Ecto neural progenitor cell (in vitro differentiated cells): ENCODE measurements at places on chromosomes 1 and 21.

DNA sequence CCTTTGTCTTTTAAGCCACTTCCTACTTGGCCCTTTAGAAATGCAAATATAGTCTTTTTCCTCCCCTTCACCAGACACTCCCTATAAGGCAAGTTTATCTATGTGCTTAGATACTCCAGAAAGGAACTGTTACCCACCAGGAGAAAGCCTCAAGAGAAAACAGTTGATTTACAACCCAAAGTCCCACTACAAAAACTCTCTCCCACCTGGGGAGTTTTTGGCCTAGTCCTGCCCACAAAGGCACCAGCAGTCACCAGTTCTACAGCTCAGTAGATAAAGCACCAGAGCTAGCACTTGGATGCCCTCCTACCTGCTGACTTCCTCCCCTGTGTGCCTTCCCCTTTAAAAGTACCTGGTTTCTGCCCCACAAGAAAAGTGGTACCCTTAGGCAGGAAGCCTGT, 27.7 kb upstream of the HAO2 start:
- DNase-seq = no peak

DNA sequence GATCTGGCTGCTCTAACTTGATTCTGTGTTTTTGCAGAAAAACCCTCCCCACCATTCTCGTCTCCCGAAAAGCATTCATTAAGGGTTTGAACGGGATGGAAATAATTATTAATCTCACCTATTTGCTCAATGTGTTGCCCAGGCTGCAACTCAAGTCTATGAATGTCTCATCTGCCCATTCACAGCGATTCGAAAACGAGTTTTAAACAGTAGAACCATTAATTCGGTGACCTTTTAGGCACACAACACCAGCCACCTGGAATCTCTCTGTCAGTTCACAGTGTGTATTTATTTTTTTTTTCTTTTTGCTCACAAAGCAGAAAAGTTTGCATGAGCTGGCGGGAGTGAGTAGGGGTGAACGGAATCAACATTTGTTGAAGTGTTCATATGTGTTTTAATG, 764.7 kb upstream of the TPTE start:
- DNase-seq = peak; percentile 14

DNA sequence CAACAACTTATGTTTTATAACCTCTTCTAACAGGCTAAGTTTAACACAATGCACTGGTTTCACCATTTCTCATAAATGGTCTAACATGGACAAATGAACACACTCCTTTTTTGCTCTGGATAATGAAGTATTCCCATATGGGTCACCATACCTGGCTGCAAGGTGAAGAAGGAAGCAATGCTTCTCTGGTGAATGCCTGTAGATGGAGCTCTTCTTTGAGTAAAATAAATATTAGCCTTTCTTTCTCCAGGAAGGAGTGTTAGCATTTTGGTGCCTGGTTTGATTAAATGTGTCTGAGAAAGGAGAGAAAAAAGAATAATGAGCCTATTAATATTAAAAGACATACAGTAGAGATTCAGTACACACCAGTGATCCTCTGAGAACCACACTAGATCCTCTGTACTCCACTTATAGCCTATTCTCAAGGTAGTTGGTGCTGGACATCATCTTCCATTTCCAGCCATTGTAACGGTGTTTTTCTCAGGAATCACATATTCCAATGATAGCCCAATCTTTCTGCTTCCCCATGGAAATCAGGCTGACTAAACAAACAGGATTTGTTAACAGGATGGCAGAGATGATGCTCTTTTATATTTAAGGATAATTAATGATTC, 17.6 kb downstream of the MTFR1L start:
- no peak for DNase-seq

GRCh38 chr21:38734646-38735365, 70.9 kb upstream of the ETS2 start:
- no peak for DNase-seq

GRCh38 chr1:198681252-198681651, 42.4 kb downstream of the PTPRC start:
- DNase-seq = no peak

DNA sequence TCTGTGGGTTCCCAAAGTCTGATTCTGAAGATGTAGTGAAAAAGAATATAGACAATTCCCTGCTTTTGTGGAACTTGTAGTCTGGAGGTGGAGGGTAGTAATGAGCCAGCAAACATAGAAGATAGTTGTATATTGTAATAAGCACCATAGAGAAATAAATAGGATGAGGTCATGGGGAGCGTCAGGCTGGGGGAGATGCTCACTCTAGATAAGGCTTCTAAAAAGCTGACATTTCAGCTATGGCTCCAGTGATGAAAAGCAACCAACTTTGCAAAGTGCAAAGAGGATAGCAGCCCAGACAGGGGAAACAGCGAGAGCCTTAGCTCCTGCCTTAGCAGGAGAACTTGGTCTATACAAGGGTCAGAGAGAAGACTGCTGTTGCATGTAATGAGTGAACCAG, 98.0 kb upstream of the RALGPS2 start:
- no peak for DNase-seq

DNA sequence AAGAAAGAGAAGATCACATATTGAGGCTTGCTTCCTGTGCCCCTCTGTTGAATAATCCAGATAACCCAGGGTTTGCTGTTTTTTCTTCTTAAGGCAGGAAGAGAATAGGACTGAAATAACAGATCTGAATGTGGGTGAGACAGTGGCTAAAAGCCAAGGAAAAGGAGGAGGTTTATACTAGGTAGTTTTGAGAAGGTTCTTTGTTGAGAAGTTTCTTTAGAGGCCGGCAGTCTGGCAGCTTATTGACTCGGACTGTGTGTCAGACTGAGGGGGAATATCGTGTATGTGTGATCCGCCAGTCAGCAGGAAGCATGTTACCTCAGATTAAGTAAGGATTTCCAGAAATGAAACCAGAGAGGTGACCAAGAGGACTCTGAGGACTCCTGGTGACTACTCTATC, 119.8 kb downstream of the PLA2G4A start:
- no peak for DNase-seq

- no peak for DNase-seq
Observed at GRCh38 chr1:181119093-181119989, 30.8 kb downstream of the IER5 start.

- DNase-seq = no peak
Observed at GRCh38 chr1:110339407-110340206, 430 bp downstream of the RBM15 start.

GRCh38 chr1:39321979-39322378, 117.5 kb downstream of the MACF1 start:
- no peak for DNase-seq

DNA sequence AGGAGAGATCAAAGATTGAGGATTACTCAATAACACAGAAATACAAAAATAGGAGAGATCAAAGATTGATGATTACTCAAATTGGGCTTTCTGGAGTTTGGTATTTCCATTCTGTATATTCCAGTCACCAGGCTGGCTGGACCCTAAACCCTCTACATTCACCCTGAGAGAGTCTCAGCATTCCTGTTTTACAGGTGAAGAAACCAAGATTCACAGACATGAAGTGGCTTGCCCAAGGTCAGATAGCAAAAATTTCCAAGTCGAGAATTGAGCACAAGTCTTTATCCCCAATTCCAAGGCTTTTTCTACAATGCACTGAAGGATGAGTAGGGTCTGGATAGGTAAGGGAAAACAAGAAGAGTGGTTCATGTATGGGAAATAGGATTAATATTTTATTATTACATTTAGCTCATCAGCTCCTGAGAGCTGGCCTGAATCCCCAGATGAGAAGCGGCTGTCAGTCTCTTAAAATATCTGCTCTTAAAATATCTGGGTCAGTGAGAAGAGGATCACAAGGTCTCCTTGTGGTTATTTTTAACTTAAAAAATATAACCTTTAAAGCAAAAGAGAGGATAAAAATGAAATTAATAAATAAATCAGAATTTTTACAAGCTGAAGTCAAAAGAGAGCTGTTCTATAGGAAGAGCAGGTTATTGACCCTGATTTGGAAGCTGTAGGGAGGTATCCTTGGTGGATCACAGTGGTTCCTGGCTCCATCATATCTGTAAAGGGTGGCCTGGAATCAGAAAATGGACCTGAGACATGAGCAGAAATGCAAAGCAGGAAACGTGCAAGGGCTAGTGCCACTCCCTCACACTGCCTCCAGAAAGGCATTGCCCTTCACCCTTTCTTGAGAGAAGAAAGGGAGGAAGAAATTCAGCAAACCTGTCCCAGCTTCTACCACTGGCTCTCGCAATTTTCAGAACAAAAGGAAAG, 29.1 kb upstream of the SEC16B start:
- DNase-seq = no peak

DNA sequence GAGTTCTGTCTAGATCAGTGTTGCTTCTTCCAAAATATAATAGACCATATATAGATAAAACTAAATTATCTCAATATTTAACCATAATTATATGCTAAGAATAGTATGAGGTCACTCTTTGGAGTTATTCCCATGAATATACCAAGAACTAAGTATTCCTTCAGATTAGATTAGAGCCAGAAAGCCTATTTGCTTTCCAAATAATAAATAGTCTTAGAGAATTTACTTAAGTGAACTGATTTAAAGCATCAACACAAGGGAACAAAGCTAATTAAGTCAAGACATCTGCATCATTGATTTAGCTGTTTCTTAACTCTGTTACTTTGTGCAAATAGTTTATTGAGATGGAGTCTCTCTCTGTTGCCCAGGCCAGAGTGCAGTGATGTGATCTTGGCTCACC, 35.7 kb downstream of the FNBP1L start:
- no peak for DNase-seq

DNA sequence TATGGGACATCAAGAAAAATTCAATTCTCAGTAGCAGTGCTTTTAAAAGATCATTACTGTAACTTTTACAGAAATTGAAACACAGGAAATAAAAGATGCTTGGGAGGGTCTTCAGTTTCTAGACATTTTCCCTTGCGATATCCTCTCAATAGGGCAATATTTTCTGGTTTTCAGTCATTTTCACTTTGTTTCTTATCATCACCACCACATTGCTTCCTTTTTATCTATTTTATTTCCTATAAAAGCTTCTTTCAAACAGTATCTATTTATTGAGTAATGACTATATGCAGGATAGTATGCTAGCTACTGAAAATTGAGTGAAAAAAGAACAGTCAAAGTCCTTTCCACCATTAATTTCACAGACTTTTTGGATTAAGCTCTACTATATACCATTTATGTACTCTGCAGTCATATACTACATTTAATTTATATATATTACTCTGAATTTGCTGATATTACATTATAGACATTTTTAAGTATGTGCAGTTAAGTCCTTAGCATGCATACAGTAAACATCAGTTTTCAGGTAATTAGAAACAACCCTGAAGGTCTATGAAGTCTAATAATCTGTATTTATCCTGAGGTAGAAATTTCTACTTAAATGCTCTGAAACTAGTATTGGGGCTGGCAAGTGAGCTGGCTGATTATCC, 18.7 kb downstream of the TRMT1L start:
- no peak for DNase-seq

DNA sequence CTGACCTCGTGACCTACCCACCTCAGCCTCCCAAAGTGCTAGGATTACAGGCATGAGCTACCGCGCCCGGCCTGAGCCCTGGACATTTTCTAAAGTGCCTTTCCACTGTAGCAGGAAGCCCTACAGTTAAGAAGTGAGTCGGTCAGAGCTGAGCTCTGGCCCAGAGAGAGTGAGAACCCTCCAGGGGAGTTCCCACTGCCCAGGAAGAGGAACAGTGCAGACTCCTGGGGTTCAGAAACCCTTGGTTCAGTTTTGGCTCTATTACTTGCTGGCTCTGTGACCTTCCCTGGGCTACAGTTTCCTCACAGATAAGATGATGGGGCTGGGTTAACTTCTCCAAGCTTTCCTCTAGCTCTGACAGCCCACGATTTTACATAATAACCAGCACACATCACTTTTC, 20.9 kb downstream of the SLC9A1 start:
- DNase-seq = no peak

DNA sequence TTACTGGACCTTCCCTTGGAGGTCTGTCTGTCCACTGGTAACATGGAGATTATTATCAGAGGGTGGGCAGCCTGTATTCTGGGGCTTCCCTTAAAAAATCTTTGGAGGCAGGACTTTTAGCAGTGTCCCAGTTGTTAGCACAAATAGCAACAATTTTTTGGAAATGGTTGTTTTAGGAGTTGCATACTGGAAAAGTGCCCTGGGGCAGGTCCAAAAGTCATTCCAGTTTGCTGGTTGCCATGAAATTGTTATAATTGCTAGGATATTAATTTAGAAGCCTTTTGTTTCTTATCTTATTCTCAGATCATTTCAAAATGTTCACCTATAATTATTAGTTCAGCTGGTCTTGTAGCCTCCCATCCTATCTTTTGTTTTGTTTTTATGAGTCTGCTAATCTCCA, 71.0 kb downstream of the PTGS2 start:
- DNase-seq = no peak

DNA sequence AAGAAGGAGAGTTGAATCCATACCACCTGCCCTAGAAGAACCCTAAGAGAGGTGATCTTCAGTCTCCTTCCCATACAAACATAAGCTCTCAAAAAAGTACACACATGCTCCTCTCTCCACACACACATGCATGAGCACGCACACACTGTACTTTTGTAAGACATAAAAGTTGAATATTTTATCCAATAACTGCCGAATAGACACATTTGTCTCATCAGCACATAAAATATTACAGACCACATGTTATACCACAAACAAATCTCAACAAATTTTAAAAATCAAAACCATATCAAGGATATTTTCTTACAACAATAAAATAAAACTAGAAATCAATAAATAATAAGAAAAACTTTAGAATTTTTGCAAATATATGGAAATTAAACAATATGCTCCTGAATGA, 2.7 kb downstream of the SPRR1A start:
- DNase-seq = no peak

GRCh38 chr1:94552071-94552586, 10.6 kb upstream of the F3 start:
- DNase-seq = no peak

DNA sequence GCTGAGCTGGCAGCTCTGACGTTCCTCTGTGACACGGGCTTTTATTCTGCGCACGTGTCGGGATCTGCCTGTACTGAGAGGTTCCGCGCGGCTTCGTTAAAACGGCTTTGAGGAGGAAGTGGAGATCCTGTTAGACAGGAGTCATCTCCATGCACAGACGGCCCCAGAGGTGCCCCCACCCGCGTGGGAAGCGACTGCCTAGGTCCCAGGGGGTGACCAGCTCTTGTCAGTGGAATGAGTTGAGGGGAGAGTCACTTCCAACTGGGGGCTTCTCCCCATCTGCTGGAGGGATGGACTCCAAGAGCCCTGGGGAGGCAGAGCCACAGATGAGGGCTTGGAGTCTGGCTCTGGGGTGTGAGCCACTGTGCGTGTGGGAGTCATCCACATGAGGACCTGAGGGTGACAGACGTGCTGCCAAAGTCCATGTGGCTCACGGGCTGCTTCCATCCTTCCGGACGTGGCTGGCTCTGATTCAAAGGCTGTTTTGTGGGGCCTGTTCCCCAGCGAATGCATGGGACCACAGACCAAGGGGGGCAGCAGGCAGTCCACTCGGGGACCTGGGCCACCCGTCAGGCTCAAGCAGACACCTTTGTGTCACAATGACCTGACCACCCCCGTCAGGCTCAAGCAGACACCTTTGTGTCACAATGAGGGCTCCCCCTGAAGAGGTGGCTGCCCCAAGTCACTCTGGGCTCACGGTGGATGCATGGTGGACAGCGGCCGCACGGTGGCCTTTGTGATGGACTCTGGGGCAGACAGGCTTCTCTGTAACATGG, 26.8 kb downstream of the PTTG1IP start:
- no peak for DNase-seq
